ENCODE measurements at places on chromosomes 3 and 15.

GRCh38 chr3:126907557-126907956, 75.4 kb upstream of the PLXNA1 start:
- no peak for DNase-seq

GRCh38 chr15:90143166-90143655, 40.9 kb upstream of the IDH2 start:
- DNase-seq: peak; percentile 28

GRCh38 chr3:105368566-105369499, 2.1 kb downstream of the ALCAM start:
- DNase-seq: peak; percentile 15

DNA sequence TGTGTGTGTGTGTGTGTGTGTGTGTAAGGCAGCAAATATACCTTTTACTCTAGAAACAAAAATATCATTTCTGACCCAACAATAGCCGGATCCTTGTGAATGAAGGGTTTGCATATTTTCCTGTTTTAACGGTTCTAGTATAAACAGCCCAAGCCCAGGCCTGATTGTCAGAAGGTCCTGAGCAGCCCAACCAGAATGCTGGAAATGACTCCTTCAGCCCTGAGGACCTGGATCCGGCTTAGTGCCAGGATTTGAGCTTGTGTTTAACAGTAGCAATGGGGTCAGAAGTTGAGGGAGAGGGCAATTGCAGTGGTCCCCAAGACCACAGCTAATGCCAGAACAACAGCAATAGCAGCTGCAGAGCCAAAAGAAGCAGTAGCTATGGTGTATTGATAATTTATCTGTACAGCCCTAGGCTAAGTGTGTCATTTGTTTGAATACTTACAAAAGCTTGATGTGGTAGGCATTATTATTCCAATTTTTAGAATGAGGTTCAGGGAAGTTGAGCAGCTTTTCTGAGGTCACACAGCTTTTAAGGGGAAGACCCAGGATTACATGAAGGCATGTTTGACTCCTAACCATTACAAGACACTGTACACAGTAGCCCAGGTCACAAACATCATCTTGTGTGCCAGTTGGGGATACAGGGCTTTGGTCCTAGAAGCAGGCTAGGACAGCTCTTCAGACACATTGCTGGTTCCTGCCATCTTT, 12.8 kb downstream of the FOXL2 start:
- no peak for DNase-seq

DNA sequence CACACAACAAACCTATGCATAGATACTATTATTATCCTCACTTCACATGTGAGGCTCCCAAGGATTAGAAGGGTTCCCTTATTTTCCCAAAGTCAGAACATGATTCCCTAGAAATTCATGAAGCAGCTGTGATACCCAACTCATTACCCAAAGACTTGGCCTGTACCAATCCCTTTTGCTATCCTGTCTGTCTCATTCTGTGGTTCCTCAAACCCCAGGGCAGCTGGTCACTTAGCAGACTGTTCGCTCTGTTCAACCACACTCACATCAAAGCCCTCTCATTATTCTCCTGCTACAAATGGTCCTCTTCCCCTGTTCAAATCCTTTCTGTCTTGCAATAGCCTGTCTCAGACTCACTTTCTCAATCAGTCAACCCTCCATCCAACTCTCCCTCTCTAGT, 154.3 kb upstream of the TRIM42 start:
- DNase-seq: no peak

- DNase-seq: no peak
Measured at GRCh38 chr3:183098536-183099025, 715 bp downstream of the MCCC1 start.

DNA sequence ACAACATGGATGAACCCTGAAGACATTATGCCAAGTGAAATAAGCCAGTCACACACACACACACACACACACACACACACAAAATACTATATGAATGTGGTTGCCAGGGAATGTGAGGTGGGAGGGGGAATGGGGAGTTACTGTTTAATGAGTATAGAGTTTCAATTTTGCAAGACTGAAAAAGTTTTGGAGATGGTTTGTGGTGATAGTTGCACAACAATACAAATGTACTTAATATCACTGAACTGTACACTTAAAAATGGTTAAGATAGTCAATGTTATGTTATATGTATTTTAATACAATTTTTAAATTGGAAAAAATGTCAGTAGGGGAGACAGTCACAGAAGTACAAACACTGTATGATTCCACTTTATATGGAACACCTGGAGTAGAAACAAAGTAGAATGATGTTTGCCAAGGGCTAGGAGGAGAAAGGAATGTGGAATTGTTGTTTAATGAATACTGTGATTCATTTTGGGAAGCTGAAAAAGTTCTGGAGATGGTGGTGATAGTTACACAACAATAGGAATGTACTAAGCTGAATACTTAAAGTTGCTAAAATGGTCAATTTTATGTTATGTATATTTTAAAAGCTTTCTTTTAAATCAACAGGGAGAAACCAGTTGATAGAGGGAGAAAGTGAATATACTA, 76.6 kb downstream of the RPL39L start:
- no peak for DNase-seq

DNA sequence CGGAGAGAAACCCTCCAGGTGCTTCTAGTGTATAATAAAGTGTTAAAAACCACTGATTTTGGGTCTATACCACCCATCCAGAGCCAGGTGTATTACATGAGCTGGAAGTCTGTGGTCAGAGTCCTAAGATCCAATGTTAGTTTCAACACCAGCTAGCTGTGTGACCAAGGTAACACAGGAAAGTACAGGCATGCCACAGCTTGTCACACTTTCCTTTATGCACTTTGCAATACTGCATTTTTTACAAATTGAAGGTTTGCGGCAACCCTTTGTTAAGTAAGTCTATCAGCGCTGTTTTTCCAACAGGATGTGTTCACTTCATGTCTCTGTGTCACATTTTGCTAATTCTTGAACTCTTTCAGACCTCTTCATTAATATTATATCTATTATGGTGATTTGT, 201.3 kb upstream of the PRICKLE2 start:
- DNase-seq: no peak

DNA sequence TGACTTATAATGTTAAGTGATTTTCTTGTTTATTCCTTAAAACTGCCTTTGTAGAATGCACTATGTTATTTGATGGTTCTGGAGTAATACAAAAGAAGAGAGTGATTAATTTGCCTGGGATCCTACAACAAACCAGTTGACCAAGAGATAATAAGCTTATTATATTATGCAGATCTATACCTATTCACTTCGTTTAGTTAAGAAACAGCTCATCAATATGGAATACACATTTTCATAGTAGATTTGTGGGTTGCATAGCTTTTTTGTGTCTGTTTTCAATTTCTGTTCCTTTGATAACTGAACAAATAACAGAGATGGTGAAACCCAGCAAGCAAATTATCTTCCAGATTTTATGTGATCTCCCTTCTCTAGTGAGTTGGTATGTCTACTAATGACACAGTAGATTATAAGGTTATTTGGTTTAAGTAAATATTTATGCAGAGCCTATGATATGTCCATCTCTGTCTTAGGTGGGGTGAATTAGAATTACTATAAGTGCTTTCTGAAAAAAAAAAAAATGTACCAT, 443.3 kb upstream of the TPRG1 start:
- DNase-seq: no peak

DNA sequence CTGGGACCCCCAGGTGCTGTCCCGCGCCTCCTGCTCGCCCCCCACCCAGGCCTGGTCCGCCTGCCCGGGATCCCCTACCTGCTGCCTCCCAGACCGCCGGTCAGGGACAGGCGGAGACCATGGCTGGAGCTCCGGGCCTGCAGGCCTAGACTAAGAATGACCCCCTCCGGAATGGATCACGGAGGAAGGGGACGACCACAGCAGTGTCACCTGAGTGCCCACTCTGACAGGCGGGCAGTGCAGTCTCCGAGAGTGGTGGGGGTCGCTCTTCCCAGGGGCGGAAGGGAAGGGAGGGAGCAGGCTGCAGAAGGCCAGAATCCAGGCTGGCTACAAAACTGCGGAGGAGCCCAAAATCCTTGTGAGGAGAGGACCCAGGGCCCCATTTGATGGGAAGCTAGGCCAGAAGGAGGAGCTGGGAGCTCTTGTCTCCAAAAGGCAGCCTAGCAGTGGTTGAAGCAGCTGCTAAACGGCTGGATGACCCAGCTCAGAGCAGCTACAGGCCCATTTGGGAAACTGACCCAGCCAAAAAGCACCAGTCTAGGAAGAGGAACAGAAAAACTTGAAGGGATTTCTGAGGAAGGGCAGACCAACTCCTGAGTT, 908 bp upstream of the RAB43 start:
- no peak for DNase-seq

- no peak for DNase-seq
Measured at GRCh38 chr3:12752809-12753208, 6.2 kb downstream of the TMEM40 start.

GRCh38 chr3:102354818-102355515, 79.8 kb upstream of the ZPLD1 start:
- DNase-seq: no peak

DNA sequence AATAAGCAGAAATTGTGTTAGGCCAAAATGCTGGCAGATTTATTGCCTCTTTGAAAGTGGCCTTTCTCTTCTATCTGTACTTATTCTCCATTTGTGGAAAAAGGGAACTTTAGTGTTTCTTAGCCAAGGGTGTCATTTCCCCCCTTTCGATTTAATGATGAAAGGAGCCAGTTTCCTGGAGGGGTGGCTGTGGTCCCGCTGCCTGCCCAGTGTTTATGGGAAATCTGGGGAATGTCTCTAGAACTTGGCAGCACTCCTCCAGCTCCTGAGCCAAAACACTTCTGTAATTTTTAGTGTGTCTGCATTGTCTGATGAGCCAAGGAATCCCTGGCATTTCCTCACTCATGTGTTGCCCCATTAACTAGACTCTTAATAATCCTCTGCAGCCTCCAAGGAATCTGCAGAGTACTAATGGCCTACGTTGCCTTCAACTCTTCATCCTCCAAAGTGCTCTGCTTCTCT, 448.8 kb downstream of the GRM7 start:
- no peak for DNase-seq

GRCh38 chr3:108091498-108092250, 843 bp upstream of the CD47 start:
- no peak for DNase-seq

DNA sequence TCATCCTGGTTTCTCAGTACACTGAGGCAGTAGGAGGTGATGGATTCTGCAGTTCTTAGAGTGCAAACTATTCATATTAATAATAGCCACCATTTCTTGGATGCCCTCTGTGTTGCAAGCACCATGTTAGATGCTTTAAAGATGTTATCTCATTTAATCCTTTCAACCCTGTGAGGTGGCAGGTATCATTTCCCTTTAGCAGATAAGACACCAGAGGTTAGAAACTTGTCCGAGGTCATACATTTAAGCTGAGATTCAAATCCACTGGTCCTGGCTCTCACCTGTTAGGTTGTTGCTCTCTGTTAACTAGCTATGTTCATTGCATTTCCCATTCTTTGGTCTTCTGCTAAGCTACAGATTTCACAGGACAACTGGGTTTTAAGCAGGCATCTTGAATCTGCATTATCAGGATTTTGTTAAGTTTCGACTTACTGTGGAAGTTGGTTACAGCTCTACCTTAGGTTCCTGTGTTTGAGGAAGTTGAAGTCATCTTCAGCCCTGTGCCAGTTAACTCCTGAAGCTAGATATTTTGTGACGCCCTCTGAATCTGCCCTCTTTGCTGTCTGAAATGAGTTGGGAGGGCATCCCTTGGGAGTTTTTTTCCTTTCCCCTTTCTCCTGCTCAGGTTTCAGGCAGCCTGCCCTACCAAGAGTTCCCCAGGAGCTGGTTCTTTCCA, 6.4 kb downstream of the PDE8A start:
- no peak for DNase-seq

DNA sequence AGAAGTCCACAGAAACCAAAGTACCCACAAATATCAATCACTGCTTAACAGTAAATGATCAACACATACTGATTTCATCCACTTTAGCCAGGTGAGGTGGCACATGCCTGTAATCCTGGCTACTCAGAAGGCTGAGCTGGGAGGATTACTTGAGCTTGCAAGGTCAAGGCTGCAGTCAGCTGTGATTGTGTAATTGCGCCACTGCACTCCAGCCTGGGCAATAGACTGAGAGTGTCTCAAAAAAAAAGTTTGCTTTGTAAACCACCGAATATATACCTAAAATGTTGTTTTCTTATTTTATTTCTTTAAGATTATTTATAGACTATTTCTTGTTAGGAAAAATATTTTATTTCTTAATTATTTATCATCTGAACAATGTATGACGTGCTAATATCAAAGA, 8.7 kb upstream of the ATP13A4 start:
- DNase-seq: no peak

DNA sequence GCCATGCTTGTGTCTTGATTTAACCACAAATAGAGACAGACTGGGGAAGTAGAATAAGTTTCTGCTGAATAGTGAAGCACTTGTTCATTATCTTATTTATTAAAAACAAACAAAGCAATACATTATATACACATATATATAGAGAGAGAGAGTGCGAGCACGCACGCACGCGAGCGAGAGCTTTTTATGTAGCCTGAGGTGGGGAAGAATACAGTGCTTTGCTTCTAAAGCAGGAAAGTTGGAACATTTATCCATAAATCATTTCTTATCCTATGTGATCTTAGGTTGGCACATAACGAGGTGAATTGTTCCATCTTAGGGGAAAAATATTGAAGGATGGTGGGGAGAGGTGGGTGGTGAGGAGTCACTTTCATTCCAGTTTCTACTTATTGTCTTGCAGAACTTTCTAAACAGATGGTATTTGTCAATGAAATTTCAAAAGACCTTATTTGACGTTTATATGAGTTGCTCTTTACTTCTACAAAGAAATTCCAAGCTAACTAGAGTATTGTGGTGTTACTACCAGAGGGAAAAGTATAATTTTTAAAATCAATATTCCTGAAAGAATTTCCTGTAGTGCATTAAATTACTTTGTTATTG, 110.0 kb downstream of the ATG7 start:
- no peak for DNase-seq

- no peak for DNase-seq
Measured at GRCh38 chr3:194632809-194633348, 340 bp downstream of the TMEM44 start.

- no peak for DNase-seq
Measured at GRCh38 chr15:63135804-63136203, 14.1 kb downstream of the LACTB start.

- no peak for DNase-seq
Measured at GRCh38 chr15:81504170-81504905, 130.3 kb upstream of the TMC3 start.

DNA sequence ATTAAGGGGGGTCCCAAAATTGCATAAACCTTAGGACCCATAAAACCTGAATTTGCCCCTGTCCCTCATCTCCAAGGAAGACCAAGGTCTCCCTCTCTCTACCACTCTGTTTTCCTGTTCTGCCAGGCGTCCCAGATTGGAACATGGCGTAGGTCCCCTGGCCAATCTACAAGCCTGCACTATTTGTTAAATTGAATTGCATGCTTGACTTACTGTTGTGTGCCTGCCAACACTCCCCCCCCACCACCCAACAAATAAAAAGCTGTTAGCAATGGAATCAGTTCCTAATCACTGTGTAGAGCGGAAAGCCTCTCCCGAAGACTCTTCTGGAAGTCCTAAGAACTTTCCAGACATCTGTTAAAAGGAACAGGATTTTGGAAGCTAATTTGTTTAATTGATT, 11.7 kb downstream of the CTXND1 start:
- DNase-seq: no peak
